Karpas-422 (cell line): ENCODE measurements at places on chromosomes 2 and 18. TPM values are rescaled to one million over a fixed set of nuclear protein-coding genes. Genes with fewer than 3 reads are reported as not detected.
A peak's percentile ranks its signal among the peaks of the same experiment; 100 is the strongest.

The ANKRD62 gene
- total RNA-seq, result not detected in 2 replicates

The LOXL3 gene
- 0.15 and 1.3 TPM in 2 replicates for total RNA-seq

The IL1R2 gene
- total RNA-seq, result not detected in 2 replicates

The DSG1 gene
- 16.2 and 20.7 TPM in 2 replicates for total RNA-seq

The RPRD1A gene
- total RNA-seq, result 85.5 and 102 TPM in 2 replicates

The UGT1A8 gene
- total RNA-seq, result 0.18 TPM in 1 of 2 replicates, not detected in the other

The FHL2 gene
- total RNA-seq, result 0.26 TPM in 1 of 2 replicates, not detected in the other

The APCDD1 gene
- total RNA-seq, result not detected in 2 replicates

- peak overlapping the region; percentile 96 for H3K4me3 ChIP-seq
- peak; percentile 71 for DNase-seq
- peaks cover 46% of the 10 kb centered on the region for H3K4me1 ChIP-seq
- H3K36me3 ChIP-seq, result peaks cover 16% of the 10 kb centered on the region
Measured at GRCh38 chr2:53786352-53786704, 425 bp downstream of the ASB3 start.

GRCh38 chr2:150526827-150527226 is 39.4 kb upstream of the RND3 start:
- DNase-seq, result no peak
- H3K36me3 ChIP-seq, result no peaks in the 10 kb centered on the region
- H3K27ac ChIP-seq, result no peak overlapping the region
- H3K27me3 ChIP-seq, result no peaks in the 10 kb centered on the region
- no peaks in the 10 kb centered on the region for H3K4me1 ChIP-seq

DNA sequence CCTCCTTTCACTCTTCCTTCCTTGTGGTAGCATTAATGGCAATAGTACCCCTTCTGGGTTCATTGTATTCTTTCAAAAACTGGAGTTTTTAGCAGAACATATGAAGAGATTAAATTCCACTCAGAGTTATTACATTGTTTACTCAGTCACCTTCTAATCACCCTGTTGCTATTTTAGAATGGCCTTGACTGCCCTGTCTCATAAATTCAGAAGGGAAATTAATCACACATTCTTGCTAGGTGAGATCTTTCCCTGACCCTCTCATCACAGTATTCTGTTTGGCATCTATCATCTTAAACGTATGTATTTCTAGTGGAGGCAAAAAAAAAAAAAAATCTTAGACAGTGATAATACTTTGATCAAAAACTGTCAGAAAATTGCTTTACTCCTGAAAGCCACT is 760.4 kb downstream of the ADCYAP1 start:
- no peaks in the 10 kb centered on the region for H3K4me1 ChIP-seq
- no peak overlapping the region for H3K4me3 ChIP-seq
- no peak for DNase-seq
- no peak overlapping the region for H3K27ac ChIP-seq
- no peaks in the 10 kb centered on the region for H3K27me3 ChIP-seq

DNA sequence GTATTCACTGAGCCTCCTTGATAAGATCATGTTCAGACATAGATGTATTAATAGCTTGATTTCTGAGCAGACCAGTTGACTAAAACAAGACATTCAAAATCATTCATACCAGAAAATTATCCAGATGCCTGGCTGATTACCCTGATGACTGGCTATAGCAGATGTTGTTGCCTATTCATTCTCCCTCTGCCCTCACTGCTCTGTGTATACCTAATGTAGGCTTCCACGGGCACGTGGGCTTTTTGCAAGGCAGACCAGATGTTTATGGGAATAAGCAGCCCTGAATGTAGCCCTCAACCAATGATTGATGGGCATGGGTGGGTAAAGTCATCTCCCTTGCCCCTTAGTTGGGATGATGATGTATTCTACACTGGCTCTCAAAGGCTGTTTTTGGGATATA is 289.1 kb downstream of the MBD2 start:
- H3K27ac ChIP-seq, result no peak overlapping the region
- H3K4me1 ChIP-seq, result no peaks in the 10 kb centered on the region
- no peaks in the 10 kb centered on the region for H3K27me3 ChIP-seq
- no peaks in the 10 kb centered on the region for H3K36me3 ChIP-seq

DNA sequence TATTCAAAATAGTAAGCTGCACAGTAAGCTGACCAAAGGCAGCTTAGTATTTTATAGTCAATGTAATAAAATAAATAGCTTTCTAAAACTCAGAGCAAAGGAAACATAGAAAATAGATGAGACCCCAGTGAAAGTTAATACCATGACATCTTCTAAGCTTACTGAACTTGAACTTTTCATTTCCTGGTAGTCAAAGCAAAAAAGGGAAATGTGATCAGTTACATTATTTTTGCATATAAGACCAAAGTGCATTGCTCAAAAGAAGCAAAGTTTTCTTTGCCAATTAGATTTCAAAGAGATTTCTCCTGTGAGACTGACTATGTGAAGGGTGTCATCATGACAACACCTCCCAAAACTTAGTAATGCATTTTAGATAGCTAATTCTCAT is 70.2 kb downstream of the MYO1B start:
- H3K4me1 ChIP-seq, result no peaks in the 10 kb centered on the region
- DNase-seq, result no peak
- no peak overlapping the region for H3K4me3 ChIP-seq
- H3K36me3 ChIP-seq, result no peaks in the 10 kb centered on the region

- no peak overlapping the region for H3K4me3 ChIP-seq
- DNase-seq, result no peak
- H3K36me3 ChIP-seq, result no peaks in the 10 kb centered on the region
- H3K4me1 ChIP-seq, result no peaks in the 10 kb centered on the region
- H3K27me3 ChIP-seq, result no peaks in the 10 kb centered on the region
Measured at GRCh38 chr2:186554850-186555671, 34.8 kb upstream of the ITGAV start.

GRCh38 chr18:14189858-14190257 is 57.6 kb upstream of the ZNF519 start:
- no peaks in the 10 kb centered on the region for H3K36me3 ChIP-seq
- no peak for DNase-seq
- no peak overlapping the region for H3K27ac ChIP-seq
- no peaks in the 10 kb centered on the region for H3K4me1 ChIP-seq

DNA sequence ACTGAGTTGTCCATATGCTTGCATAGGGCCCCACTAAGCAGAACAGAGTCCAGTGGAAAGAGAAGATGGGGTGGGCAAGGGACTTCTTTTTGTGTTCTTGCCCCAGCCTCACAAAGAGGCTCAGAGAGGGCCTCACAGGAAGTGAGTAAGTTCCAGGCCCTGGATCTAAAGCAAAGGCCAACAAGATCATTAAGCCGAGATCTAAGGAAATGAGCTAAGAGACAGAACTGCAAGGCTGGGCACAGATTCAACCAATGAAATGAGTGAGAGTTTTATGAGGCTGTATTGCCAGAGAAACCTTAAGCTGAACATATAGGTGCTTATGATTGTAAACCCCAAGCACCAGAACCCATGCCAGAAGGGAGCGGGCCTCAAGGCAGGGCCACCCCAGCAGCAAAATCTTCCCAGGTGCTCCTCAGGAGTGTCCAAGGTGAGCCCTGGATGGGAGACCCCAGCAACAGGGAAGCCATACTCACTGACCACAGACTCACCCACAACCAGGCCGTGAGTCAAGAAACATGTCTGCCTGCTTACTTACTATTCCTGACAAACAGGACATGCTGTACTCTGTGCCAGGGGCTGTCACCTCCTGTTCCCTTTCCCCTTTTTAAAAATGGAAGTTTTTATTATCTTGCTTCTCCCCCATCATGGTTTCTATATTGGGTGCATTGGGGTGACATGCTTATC is 40.2 kb downstream of the SLC14A1 start:
- no peaks in the 10 kb centered on the region for H3K36me3 ChIP-seq
- peak overlapping the region; percentile 14; the same call in 1 of the 2 replicates for H3K27ac ChIP-seq
- H3K4me3 ChIP-seq, result no peak overlapping the region
- peaks cover 45% of the 10 kb centered on the region for H3K4me1 ChIP-seq
